ENCODE measurements at places on chromosomes 5 and 9. TPM values are rescaled to one million over a fixed set of nuclear protein-coding genes. Genes with fewer than 3 reads are reported as not detected.

DNA sequence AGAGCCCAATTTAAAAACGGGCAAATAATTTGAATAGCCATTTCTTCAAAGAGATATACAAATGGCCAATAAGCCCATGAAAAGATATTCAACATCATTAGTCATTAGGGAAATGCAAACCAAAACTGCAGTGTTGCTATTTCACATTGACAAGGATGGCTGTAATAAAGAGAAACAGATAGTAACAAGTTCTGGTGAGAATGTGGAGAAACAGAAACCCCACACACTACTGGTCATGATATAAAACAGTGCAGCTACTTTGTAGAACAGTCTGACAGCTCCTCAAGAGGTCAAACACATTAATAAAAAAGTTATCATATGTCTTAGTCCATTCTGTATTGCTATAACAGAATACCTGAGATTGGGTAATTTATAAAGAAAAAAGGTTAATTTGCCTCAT lies 237.0 kb upstream of the GRAMD2B start:
- no peak for DNase-seq

GRCh38 chr5:72356361-72356760 lies 36.2 kb downstream of the PTCD2 start:
- DNase-seq: no peak

DNA sequence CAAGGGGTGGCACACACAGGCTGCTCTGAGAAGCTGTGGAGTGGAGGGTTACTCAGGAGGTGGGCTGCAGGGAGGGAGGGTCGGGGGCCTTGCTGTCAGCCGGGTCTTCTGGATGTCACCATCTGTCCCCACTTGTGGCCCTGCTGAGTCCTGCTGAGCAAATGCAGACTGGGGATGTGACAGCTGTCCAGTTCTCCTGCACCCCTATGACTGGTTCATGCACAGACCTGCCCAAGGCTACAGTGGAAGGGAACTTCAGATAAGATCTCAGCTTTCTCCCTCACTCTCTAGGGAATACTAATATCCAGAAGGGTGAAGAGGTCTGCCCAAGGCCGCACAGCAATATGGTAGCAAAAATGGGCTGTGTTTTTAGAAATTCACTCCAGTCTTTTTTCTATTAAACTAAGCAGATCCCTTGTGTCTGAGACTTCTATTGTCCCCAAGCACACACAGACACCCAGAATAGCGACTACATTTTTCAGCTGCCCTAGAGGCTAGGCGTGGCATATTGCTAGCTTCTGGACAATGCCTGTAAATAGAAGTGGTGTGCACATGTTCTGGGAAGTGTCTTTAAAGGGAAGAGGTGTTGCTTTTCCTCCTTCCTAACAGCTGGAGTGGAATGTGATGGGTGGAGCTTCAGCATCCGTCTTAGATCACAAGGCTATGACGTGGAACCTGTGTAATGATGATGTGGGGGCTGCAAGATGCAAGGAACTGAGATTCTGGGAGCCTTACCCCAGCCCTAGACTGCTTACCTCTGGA lies 51.1 kb upstream of the TBC1D2 start:
- no peak for DNase-seq

CBY3 gene
- not detected for total RNA-seq

SOX30 gene
- 0.17 TPM for total RNA-seq
